ENCODE measurements at places on chromosomes 1 and 21.

DNA sequence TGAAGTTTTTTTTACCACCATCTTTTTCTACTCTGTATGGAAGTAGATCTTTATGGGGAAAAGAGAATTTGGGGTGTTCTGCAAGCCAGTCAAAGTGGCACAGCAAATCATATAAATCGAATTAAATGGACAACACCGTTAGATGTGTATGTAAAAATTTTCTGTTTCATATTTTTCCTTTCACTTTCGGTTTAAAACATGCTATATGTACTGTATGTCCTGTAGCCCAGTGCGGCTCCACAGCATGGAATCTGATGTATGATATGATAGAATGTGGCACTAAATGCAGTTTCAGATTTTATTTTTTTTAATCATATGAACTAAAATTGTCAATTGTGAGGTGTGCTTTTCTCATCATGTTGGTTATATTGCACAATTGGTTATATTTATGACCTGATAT lies 32.9 kb downstream of the RAB4A start:
- no peak for DNase-seq

- DNase-seq, result no peak
Observed at GRCh38 chr1:100363831-100364230, 11.5 kb downstream of the CDC14A start.

GRCh38 chr21:14275702-14276205 lies 59.8 kb downstream of the RBM11 start:
- DNase-seq, result no peak

DNA sequence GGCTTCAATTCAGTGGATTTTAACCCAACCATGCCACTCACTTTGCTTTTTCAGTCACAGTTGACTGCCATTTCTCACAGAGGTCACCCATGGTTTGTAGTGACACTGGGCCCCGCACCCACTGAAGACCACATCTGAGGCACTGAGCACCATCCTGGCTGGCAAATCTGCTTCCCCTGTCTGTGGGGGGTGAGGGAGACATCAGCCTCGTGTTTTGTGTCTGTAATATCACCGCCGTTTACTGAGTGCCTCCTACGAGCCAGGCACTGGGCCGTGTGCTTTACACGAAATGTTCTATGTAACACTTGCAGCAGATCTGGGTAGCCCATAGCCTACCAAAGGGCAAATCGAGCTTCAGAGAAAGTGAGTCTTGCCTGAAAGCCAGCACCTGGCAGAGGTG lies 161.8 kb downstream of the PGBD5 start:
- no peak for DNase-seq

- DNase-seq, result no peak
Observed at GRCh38 chr1:167805041-167805556, 83.3 kb downstream of the MPZL1 start.

DNA sequence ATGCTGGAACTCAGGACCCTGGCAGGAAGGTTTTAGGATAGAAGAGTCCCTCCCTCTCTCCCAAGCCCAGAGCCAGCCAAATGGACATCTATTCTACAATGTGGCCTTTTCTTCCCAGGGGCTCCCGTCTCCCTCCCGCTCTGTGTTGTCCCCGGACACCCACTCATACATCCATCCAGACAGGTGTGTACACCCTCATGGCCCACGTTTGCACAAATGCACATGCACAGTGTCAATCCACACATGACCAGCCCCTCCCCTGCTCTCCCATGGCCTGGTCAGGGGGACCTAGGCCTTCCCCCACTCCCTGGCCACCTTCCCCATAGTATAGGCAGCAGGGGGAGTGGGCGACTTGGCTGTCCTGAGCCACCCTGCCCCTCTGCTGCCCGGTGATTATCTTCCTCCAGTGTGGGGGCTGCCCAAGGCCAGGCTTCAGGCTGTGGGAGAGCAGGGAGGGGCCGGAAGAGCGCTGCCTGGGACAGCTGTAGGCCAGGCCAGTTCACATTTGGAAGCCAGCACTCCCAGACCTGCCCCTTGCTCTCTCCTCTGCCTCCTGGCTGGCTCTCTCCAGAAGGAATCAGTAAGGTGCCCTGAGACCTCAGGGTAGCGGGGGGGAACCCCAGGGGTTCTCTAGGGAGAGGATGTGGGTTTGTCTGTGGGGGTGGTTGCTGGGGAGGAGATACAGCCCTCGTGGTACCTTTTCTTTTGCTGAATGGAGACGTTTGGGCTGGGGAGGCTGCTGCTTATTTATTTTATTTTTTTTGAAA lies 4.1 kb upstream of the PTPN7 start:
- no peak for DNase-seq

DNA sequence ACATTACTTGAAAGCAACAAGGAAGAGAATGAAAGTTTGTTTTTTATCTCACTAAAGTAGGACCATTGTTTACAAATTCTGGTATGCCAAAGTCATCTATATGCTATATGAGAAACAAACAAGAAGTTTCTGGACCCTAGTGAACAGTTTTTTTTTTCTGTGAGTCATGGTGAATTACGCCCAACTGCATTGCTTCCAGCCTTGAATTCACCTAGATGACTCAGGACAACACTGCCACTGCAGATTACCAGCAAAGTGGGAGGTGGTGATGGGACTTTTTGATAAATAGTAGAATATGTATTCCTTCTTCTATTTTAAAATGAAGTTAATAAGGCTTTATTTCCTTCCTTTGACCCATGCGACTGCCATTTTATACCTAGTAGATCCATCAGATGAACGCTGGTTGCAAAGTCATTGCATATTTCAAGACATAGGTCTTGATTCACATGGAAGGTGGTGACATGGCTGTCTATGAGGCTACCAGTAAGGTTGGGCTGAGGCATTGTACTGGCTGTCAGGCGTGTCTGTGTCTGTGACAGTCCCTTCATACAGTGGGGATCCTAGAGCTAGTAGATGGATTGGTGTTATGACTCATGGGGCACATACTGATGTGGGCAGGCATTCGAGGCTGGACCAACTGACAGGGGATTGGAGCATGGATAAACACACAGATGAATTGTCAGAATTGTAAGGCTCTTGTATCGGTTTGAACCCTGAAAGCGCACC lies 49.1 kb upstream of the APOBEC4 start:
- DNase-seq, result no peak

- DNase-seq, result no peak
Observed at GRCh38 chr1:28269529-28269928, 10.2 kb downstream of the SESN2 start.

GRCh38 chr1:199041173-199041914 lies 402.5 kb downstream of the PTPRC start:
- DNase-seq, result no peak

DNA sequence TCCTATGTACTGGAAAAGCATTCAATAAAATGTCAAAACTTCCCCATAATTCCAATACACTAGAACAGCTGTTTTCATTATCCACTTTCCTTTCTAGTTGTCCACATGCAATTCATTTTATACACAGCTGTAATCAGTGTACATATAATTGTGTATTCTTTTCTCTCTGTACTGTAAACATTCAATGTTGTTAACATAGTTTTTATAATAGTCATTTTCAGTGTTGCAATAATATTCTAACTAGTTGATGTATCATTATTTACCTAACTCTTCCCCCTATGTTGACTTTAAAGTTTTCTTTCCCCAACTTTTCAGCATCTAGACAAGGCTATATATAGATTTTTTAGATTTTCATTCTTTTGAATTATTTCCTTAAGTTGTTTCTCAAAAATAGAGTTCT lies 44.4 kb downstream of the DIPK1A start:
- no peak for DNase-seq

DNA sequence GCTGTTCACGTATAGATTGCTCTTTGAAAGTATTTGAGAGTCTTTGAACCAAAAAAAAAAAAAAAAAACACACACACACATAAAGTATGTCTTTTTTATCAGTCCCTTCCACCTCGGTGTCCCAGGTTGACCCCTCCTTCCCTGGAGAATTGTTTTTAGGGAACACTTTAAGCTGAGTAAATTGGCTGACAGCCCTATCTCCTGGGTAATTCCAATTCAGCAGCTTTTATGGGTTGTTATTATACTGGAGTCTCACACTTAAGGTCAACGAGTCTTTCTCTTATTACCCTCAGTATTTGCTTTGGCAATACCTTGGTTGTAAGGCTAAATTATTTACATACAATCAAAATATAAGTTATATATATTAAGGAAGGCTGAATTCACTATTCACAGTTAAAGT lies 69.4 kb downstream of the SLC30A10 start:
- no peak for DNase-seq

DNA sequence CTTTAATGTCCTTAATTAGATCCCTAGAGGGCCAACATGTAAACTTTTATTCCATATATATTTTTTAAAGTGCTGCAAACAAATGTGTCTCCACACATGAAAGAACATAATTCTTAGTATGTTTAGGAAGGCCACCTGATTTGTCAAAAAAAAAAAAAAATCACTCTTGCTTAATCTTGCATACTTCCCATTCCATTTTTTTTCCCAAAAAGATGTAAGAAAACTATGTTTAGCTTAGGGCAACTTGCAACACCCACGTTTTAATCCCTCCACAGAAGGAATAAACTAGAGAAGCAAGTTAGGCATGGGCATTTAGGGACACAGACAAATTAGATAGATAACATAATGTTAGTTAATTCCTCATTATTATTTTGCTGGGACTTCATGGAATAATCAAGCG lies 5.6 kb downstream of the YOD1 start:
- DNase-seq, result no peak

GRCh38 chr1:27137544-27138075 lies 17.3 kb downstream of the SLC9A1 start:
- peak; percentile 84 for DNase-seq

- DNase-seq, result no peak
Observed at GRCh38 chr1:22789356-22789994, 78.8 kb downstream of the EPHB2 start.

GRCh38 chr1:211915924-211916323 lies 85.4 kb upstream of the LPGAT1 start:
- DNase-seq, result no peak

- no peak for DNase-seq
Observed at GRCh38 chr21:41835711-41836154, 43.4 kb downstream of the PRDM15 start.

GRCh38 chr1:93840956-93841482 lies 38.0 kb downstream of the DNTTIP2 start:
- no peak for DNase-seq

- DNase-seq, result no peak
Observed at GRCh38 chr1:204972426-204972825, 70.6 kb upstream of the CNTN2 start.

DNA sequence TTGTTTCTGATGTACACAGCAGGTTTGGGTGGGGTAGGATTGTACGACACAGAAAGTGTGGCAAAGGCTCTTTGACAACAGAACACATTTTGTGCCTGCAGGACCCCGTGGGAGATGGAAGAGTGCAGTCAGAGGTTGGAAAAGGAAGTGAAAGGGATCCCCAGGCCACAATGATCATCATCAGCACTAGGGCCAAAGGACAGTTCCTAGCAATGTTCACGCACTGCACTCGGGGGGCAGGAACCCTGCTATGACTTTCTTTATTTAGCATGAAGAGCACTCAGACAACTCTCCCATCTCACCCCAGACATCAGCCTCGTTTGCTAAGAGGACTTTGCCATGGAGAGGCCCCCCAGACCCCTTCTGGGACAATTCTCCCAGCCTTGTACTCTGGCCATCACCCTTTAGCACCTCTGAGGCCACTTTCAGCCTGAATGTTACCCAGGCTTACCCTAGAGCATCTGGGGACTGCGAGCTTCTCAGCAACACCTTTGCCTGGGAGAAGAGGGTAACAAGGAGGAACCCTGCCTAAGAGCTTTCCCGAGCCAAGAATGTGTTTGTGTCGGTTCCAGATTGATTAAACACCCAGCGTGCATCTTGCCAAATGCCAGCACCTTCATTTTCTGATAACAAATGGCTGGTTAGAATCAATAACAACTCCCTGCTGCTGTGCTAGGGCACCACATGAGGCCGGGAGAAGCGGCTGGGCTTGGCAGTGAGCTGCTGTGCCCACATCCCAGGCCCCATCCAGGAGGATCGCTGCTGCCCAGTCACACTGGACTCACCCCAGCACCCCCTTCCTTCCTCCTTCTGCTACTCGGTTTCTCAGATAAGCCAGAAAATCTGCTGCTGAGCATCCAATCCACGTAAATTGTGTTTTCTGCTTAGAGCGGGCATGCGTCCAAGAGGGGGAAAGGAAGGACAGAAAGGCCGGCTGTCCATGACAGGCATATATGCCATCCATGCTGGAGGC lies 633.1 kb downstream of the AJAP1 start:
- no peak for DNase-seq

GRCh38 chr1:10402729-10403274 lies 3.9 kb downstream of the PGD start:
- no peak for DNase-seq

DNA sequence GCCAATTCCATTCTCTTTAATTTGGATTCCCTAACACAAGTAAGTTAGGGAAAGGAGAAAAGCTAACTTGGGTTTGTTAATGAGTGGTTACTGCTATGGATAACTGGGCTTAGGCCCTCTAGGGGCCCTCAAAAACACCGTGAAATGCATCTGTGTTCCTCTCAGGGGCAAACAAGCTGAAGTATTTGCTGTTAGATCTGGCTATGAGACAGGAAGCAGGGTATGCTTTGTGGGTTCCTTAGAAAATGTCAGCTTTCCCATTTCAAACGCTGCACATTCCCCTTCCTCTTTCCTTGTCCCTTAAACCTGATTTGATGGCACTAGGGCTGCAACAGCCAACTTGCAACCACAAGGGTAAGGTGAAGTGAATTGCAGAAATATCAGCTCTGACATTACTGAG lies 5.7 kb upstream of the CAP1 start:
- DNase-seq, result no peak

- no peak for DNase-seq
Observed at GRCh38 chr1:154408174-154408777, 3.1 kb downstream of the IL6R start.

DNA sequence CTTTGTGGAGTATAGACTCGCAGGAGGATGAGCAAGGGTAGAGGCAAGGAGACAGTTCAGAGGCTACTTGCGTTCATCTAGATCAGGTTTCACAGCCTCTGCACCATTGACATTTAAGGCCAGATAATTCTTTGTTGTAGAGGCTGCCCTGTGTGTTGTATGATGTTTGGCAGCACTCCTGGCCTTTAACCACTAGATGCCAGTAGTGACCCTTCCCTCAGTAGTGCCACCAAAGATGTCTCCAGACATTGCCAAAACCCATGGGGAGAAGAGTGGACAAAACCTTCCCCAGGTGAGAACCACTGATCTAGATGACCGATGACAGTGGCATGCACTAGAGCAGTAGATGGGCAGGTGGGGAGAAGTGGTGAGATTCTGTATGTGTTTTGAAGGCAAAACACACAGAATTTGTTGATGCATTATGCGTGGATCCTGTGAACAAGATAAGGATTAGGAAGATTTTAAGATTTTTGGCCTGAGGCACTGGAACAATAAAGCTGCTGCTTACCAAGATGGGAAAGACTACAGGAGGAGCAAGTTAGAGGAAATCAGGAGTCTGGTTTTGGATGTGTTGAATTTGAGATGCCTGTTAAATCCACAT lies 9.9 kb upstream of the COG2 start:
- DNase-seq, result peak; percentile 41

GRCh38 chr1:26275580-26276431 lies 4.1 kb upstream of the SH3BGRL3 start:
- peak; percentile 79 for DNase-seq

GRCh38 chr1:240385551-240385950 lies 226.4 kb downstream of the GREM2 start:
- no peak for DNase-seq

- no peak for DNase-seq
Observed at GRCh38 chr1:14238472-14239307, 359.8 kb upstream of the KAZN start.

- DNase-seq, result no peak
Observed at GRCh38 chr21:29638138-29638537, 301.7 kb downstream of the GRIK1 start.
